ENCODE measurements at places on chromosomes 2 and 18.

- DNase-seq, result no peak
Measured at GRCh38 chr2:67881816-67882215, 181.0 kb downstream of the C1D start.

DNA sequence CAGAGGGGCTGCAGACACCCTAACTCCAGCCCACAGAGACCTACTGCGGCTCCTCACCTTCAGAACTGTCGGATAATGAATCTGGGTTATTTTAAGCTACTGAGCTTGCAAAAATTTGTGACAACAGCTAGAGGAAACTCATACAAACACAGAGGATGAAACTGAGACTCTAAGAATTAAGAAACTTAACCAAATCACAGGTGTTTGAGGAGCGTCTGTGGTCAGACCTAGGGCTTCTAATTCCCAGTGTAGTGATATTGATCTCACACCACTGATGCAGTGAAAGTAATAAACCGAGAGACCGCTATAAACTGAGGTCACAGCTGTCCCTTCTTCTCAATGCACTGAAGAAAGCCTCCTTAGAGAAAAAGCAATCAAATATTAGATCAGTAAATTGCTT lies 110.1 kb downstream of the RGPD3 start:
- DNase-seq, result no peak

DNA sequence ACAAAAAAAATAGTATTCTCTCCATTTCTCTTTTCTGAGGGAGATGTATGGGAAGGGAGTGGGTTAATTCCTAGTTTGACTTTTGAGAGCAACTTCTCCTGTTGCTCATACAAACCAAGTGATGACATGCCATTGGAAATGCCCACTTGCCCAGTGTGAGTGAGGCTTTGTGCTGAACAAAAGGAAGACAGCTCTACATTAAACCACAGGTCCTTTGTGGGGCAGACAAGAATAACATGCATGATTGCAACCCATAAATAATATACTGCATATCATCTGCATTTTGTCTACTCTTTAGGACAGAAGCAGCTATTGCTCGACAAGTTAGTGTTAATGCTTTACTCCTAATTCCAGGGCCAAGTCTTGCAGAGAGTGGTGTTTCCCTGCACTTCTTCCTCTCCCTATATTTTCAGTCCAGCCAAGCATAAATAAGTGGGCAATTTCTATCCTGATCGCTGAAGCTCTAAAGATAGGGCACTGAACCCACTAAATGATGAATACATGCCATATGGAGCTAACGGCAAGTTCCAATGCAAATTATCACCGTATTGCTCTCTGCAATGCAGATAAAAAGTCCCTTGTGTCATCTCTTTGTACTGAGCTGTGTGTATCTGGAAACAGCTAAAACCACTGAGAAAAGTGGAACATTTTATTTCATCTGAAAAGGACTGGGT lies 19.4 kb upstream of the EHBP1 start:
- no peak for DNase-seq

DNA sequence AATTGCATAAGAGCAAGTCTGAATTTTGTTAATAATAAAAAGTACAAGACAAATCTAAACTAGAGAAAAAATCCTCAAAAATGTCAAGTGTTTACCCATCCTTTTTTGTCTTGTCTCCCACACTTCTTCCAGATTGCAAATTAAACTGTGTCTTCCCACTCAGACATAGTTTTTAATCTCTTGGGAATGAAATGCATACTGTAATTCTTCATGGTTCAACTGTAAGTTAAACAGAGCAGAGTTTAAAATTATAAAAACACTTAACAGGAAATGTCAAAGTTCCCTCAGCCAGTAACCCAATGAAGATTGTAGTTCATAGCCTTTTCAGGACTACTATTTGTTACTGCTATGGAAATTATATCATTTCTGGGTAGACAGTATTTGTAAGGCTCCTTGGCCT lies 171.8 kb downstream of the UBE2E3 start:
- DNase-seq, result no peak

- DNase-seq, result no peak
Measured at GRCh38 chr2:10323535-10323934, 20.8 kb downstream of the HPCAL1 start.

GRCh38 chr2:235506291-235506996 lies 12.6 kb downstream of the AGAP1 start:
- no peak for DNase-seq

DNA sequence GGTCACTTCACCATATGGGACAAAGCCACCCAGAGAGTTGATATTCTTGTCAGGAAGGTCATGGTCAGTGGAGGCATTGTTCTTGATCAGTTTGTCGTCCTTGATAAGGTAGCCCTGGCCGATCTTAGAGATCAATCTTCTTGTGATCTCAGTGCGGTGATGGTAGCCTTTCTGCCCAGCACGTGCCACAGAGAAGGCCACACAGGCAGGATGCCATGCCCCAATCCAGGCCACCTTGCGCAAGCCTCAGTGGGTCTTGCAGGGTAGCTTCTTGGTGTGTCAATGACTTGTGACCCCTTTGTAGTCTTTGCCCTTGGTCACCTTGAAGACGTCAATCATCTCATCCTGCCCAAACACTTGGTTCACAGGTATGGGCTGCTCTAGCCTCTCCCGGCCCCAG lies 143.9 kb upstream of the ASB18 start:
- no peak for DNase-seq

GRCh38 chr2:46335391-46336282 lies 38.4 kb downstream of the EPAS1 start:
- no peak for DNase-seq

- DNase-seq, result no peak
Measured at GRCh38 chr2:231590614-231591013, 2.0 kb upstream of the TEX44 start.

All from mesothelial cell of epicardium (in vitro differentiated cells).